ENCODE measurements at places on chromosomes 1 and 21.

- no peak for DNase-seq
These were observed 109.5 kb downstream of the LRRC53 start for GRCh38 chr1:74402873-74403272.

DNA sequence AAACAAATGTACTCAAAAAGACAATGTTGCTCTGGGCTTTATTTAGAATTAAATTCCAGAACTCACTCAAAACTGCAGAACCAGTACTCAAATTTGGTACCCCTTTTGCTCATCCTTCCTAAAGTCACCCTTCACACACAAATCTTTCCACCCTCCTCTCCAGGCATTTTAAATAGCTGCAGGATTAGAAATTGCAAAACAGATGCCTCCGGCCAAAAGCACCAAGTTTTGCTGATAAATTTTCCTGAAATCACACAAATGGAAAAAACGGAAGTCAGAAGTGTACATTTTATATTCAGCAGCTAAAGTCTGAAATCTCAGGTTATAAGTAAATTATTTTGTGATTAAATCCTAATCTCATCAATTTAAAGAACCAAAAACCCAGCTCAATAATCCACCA, 147.0 kb downstream of the NRIP1 start:
- no peak for DNase-seq

GRCh38 chr1:205812878-205813754, at the start of gene SLC41A1:
Gene SLC41A1 (minus strand): TSS chr1:205813198. CDS start chr1:205810441, 2,757 bp downstream.
- DNase-seq = peak; percentile 77

- DNase-seq = no peak
These were observed 181.1 kb downstream of the FCRL5 start for GRCh38 chr1:157371221-157371620.

GRCh38 chr1:115977499-115978258, 1.4 kb downstream of the SLC22A15 start:
- DNase-seq = no peak

DNA sequence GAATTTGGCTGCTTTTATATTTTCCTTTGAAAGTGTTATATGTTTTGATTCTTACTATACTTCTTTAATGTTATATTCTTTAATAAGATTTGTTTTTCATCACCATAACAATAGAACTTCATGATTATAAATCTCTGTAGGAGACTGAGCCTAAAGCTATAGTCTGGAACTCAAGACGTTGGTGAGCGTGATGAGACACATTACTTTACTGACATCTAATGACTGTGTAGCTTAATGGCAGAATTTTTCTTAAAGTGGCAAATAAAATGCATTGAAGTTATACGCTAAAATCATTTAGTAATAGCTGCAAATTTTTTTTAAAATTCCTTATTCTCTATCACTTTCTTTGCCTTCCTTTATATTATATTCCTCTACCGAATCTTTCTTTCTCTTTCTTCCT, 56.1 kb upstream of the HAO2 start:
- no peak for DNase-seq

DNA sequence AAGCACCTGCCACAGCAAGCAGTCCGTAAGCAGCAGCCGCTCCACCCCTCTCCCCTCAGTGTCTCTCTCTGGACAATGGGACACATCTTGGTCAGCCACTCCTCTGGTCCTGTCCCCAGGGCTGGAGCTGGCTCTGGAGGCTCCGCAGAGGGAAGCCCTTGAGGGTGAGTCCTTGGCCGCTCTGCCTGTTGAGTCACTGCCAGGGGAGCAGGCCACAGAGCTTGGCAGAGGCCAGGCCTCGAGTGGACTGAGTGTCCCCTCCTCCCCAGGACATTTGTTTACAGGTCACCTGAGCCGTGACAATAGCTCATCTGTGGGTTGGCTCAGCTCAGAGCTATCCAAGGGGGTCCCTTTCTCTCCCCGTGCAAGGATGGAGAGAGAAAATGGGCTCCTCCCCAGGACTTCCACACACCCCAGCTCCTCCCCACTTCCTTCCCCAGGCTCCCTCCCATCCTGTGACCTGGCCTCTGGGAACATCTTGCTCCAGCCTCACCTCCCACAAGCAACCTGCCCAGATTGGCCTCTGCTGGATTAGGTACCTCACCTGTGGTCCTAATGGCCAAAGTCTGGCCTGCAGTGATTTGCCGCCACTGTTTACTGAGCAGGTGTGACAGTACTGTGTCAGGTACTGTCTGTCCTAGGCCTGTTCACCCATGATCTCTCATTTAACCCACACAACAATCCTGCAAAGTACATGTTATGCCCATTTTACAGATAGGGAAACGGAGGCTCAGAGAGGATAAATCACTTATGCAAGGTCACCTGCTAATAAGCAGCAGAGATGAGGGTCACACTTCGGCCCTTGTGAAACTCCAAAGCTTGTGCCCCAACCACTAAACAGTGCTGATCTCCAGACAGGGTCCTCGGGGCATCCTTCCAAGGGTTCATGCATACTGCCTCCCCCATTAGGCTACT, 4.8 kb downstream of the FAM131C start:
- no peak for DNase-seq

- DNase-seq = no peak
These were observed 240.6 kb upstream of the C1orf105 start for GRCh38 chr1:172179918-172180317.

GRCh38 chr1:153302308-153302707, 10.4 kb downstream of the PGLYRP3 start:
- DNase-seq = no peak

GRCh38 chr1:223454959-223455358, 61.7 kb downstream of the CCDC185 start:
- DNase-seq = no peak

- no peak for DNase-seq
These were observed 41.3 kb upstream of the LAMC2 start for GRCh38 chr1:183144752-183145151.

GRCh38 chr1:41412748-41413147, 51.5 kb downstream of the FOXO6 start:
- DNase-seq = no peak

- no peak for DNase-seq
These were observed 26.3 kb downstream of the KCNN3 start for GRCh38 chr1:154843636-154844296.

- no peak for DNase-seq
These were observed 51.6 kb downstream of the PCBP3 start for GRCh38 chr21:45695086-45695485.

DNA sequence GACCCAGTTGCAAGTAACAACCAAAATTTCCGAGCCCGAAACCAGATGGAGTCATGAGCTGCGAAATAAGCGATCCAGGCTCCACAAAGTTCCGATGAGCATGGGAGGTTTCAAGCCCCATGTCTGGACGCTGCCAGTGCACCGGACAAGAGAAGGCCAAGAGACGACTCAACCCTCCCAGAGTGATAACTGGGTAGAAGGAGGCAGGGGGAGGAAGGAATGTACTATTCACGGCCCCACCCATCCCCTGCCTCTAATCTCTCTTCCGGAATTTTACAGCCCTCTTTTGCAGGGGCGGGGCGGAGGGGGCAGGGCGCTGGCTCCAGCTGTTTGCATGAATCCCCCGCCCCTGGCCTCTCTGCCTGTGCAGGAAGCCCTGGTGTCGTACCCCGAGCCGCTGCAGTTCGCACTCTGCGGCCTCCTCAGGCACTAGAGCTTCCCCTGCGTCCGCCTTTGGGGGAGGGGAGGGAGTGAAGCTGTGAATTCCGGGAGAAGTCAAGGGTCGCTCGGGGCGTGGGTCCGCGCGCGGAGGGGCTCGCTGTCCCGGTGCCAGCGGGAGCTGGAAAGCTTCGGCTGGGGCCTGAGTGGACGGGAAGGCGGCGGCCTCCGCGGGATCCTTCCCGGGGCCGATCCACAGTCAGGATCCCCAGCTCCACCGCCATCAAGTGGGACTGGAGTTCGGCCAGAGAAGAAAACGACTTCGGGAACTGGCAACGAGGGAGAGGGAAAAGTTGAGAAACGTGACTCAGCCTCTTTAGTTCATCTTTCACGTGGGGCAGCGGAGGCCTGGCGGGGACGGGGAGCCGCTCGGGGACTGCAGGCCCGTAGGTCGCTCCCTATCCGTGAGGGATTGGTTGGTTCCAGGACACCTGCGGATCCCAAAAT, 6.3 kb upstream of the PTP4A2 start:
- no peak for DNase-seq

DNA sequence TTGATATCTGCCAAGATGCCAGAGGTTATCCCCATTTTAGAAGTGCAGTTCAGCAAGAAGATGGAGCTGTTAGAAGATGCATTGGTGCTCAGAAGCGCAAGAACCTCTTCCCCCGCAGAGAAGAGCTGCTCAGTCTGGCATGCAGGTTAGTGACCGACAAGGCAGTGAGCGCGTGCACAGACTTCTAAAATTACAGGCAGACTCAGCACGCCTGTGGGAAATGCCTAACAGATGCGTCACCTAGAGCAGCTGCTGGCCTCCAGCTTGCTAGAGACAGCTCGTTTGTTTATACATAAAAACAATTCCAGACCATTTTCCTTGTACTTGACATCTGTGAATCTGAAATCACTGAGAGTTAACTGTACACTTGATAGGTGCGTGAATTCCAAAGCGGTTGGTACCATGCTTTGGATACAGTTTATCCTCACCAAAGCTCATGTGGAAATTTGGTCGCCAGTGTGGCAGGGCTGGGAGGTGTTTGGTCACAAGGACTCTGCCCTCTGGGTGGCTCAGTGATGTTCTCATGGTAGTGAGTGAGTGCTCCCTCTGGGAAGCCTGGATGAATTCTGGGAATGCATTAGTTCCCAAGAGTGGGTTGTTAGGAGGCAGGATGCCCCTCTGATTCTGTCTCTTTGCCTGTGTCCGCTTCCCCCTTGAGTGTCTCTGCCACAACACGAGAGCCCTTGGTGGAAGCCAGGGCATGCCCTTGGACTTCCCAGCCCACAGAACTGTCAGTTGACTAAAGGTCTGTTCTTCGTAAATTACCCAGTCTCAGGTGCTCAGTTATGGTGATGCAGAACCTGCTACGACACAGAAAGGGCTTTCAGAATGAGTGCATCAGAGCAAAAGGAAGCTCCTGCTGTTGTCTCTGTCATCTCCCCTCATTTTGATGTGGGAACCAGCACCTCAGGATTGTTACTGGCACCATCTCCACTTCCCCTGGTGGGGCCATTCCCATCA, 24.4 kb downstream of the SNAP47 start:
- DNase-seq = no peak

GRCh38 chr1:183995322-183996039, 42.0 kb downstream of the COLGALT2 start:
- DNase-seq = no peak

GRCh38 chr21:39518055-39518846, 66.5 kb downstream of the SH3BGR start:
- DNase-seq = peak; percentile 18

GRCh38 chr1:94240822-94241221, 3.4 kb upstream of the ARHGAP29 start:
- DNase-seq = no peak

GRCh38 chr1:107450899-107451664, 310.2 kb downstream of the NTNG1 start:
- no peak for DNase-seq

GRCh38 chr1:8326265-8326664, 8.4 kb downstream of the SLC45A1 start:
- DNase-seq = no peak

GRCh38 chr21:27645285-27645684, 678.4 kb upstream of the ADAMTS5 start:
- no peak for DNase-seq

DNA sequence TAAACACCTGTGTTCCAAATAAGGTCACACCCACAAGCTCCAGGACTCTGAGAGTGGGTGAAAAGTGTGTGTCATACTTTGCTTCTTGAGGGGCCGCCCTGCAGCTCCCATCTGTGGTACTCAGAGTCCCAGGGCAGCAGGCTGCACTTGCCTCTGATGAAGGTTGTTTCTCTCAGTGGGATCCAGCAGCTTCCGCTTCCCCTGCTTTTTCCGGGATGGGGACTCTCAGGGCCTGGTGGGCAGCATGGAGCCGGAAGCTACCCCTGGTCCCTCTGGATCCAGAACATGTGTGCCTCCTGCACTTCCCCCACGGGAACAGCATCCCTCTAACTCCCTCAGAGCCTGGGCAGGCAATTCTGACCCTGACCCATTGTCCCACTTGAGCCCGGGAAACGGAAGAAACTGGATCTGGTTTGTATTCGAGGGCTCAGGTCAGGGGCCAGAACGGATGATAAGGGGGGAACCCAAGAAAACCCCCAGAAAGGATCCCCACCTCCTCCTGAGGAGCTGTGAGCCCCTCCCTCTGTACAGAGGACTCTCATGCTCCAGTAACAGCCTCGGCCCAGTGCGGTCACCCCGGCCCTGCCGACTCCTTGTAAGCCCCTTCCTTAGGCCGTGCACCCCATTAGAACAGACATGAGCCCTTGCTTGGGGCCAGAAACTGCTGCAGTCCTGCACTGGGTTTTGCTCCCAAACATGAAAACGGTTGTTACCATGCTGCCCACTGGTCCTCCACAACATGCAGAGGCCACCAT, 189.5 kb upstream of the C1orf174 start:
- no peak for DNase-seq

GRCh38 chr1:205575294-205575885, 56.4 kb downstream of the ELK4 start:
- DNase-seq = no peak

DNA sequence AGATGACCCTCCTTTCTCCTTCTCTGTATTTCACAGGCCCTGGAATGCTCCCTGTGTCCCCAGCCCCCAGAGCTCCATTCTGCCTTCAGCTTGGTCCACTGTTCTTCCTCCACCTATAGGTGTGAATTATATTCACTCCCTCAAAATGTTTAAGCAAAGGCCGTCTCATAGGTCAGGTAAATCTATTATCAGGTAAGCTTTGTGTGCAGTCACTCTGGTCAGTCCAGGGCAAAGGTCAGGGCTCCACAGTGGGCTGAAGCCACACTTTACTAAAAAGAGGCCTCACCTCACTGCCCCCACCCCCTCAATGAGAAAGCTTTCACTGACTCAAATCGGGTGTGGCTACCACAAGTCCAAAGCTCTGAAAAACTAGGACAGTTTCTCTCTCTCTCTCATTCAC, 65.9 kb downstream of the DNTTIP2 start:
- DNase-seq = no peak

- DNase-seq = no peak
These were observed 19.1 kb upstream of the NTMT2 start for GRCh38 chr1:170126696-170127095.

DNA sequence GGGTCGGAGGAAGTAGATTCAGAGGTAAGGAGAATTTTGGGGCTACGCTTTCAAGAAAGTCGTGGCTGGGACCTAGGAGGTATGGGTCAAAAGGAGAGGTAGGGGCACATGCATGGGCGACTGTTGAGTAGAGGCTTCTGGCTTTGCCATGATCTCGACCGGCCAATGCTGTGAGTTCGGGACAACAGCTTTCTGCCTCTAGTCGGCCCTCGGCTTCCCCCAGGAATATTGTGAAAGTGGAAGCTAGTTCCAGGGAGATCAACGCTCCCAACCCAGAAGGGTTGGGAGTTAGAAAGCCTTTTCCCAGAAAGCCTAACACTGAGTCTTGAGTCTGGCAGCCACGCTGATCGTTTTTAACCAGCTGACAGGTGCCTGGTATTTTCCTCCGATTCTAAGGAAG, 69.0 kb downstream of the ZNF678 start:
- no peak for DNase-seq

GRCh38 chr1:14778898-14779865, 180.7 kb downstream of the KAZN start:
- DNase-seq = no peak

All from NCI-H2081 treated with DMSO at 0.1 percent for 48 hours (cell line).